ENCODE measurements at places on chromosomes 5 and 9.

DNA sequence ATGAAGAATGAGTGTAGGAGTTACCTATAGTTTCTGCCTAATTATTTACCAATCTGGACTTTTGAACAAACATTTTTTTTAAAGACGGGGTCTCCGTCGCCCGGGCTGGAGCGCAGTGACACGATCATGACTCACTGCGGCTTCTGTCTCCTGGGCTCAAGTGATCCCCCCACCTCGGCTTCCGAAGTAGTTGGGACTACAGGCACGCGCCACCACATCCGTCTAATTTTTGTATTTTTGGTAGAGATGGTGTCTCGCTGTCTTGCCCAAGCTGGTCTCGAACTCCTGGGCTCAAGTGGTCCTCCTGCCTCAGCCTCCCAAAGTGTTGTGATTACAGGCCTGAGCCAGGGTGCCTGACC is 1.5 kb downstream of the CTNNA1 start:
- no peak for DNase-seq

- no peak for DNase-seq
Measured at GRCh38 chr9:108078811-108079210, 589.2 kb upstream of the KLF4 start.

DNA sequence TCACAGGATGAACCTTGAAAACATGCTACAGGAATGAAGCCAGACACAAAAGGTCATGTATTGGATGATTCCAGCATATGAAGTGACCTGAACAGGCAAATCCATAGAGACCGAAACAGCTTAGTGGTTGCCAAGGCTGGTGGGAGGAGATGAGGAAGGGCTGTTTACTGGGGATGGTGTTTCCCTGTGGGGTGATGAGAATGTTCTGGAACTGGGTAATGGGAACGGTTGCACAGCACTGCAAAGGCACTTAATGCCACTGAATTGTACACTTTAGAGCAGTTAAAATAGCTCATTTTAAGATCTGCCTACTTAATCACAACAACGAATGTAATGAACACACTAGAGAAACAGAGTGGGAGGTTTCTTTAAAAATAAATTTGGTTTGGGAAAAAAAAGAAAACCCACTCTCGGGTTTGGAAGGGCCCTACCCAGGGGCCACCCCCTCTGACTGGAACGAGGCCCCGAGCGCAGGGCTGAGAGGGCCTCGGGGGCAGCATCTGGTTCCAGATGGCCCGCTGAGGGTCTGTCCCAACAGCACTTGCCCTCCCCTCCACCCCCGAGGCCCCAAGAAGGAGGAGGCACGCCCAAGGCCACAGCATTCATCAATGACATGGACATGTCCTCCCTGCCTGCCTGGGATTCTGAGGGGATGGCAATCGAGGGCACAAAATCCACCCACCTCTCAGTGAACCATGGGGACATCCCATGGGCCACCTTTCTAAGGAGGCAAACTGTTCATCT is 31.7 kb downstream of the SARDH start:
- no peak for DNase-seq

DNA sequence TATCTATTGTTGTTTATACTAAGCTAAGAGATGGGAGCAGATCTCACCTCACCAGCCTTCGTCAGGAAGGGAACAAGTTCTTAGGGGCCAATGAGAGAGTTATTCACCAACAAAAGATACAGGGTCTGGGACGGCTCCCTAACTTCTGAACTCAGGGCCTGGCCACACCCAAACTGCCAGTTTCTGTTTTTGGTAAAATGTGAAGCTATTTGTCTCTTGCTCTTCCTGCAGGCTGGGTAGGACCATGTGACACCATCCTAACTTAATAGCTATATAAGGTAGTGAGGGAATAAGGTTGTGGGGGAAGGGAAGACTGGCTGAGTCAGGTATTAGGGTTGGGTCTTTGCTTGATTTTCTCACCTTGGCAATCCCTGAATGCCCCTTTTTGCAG is 480.5 kb downstream of the KDM4C start:
- no peak for DNase-seq

- no peak for DNase-seq
Measured at GRCh38 chr5:39464088-39464487, 39.3 kb upstream of the DAB2 start.
